ENCODE measurements at places on chromosomes 7 and 10. TPM values are rescaled to one million over a fixed set of nuclear protein-coding genes. Genes with fewer than 3 reads are reported as not detected.

The CACNB2 gene
- total RNA-seq: not detected

The HMX3 gene
- total RNA-seq: not detected

The AKR1C2 gene
- 1.5 TPM for total RNA-seq

DNA sequence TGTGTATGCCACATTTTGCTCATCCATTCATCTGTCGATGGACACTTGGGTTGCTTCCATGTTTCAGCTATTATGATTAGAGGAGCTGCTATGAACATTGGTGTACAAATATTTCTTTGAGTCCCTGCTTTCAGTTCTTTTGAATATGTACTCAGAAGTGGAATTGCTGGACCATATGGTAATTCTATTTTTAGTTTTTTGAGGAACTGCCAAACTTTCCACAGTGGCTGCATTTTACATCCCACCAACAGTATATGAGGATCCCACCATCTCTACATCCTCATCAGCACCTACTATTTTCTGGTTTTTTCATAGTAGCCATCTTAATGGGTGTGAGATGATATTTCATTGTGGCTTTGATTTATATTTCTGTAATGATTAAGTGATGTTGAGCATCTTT, 44.7 kb upstream of the ZMIZ2 start:
- no peak for DNase-seq

The GRM3 gene
- not detected for total RNA-seq

GRCh38 chr10:22932626-22933370, 4.9 kb downstream of the ARMC3 start:
- no peak for DNase-seq

The SEMA3A gene
- total RNA-seq: 7.9 TPM

Data from HT1080 (cell line).